ENCODE measurements at places on chromosomes 3 and 15.

DNA sequence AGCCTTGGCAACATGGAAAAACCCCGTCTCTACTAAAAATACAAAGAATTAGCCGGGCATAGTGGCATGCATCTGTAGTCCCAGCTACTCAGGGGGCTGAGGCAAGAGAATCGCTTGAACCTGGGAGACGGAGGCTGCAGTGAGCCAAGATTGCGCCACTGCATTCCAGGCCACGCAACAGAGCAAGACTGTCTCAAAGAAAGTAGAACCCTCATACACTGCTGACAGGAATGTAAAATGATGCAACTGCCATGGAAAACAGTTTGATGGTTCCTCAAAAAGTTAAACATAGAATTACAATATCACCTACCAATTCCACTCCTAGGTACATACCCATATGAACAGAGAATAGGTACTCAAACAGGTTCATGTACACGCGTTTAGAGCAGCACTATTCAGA lies 158.9 kb downstream of the TBC1D5 start:
- no peak for DNase-seq

- no peak for DNase-seq
Measured at GRCh38 chr3:123341-123740, 73.2 kb upstream of the CHL1 start.

- peak; percentile 49 for DNase-seq
Measured at GRCh38 chr3:52555056-52555455, 18.7 kb downstream of the UQCC5 start.

GRCh38 chr15:40389824-40390595 lies 7.5 kb downstream of the KNSTRN start:
- DNase-seq: no peak

DNA sequence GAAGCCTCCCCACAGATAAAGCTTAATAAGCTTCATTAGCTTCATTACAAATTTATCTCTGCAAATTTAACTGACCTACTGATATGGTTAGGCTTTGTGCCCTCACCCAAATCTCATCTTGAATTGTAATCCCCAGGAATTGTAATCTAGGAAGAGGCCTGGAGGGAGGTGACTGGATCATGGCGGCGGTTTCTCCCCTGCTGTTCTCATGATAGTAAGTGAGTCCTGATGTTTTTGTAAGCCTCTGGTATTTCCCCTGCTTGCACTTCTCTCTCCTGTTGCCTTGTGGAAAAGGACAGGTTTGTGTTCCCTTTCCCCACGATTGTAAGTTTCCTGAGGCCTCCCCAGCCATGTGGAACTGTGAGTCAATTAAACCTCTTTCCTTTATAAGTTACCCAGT lies 226.1 kb upstream of the TTC14 start:
- DNase-seq: no peak

DNA sequence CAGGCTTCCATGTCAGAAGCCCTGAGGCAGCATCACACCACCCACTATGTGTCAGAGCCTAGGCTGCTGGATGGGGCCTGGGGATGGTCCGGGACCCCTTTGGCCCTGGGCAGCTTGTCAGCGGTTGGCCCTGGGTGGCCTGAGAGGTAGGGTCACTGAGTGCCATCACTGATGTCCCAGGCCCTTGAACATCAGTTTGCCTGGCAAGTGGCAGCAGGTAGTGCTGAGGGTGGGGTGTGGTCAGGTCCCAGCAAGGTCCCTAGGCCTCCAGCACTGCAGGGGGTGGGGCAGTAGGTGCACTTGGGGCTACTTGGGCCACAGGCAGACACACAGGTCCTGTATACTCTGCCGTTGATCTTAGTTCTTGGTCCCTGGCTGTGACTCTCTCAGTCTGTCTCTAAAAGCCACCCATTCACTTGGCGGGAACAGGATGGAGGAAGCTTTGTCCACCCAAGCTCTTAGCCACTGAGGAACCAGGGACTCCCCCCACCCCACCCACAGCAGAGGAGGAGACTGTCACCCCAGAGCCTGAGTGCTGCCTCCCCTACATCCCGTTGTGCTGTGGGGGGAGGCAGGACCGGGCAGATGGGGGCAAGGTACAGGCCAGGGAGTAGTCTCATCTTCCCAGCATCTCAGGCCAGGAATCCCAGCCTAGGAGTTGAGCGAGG lies 5.8 kb downstream of the GNAI2 start:
- DNase-seq: no peak

GRCh38 chr3:157311633-157312375 lies 124.8 kb upstream of the PTX3 start:
- DNase-seq: peak; percentile 98

- DNase-seq: no peak
Measured at GRCh38 chr3:17075358-17075757, 190.6 kb downstream of the PLCL2 start.

DNA sequence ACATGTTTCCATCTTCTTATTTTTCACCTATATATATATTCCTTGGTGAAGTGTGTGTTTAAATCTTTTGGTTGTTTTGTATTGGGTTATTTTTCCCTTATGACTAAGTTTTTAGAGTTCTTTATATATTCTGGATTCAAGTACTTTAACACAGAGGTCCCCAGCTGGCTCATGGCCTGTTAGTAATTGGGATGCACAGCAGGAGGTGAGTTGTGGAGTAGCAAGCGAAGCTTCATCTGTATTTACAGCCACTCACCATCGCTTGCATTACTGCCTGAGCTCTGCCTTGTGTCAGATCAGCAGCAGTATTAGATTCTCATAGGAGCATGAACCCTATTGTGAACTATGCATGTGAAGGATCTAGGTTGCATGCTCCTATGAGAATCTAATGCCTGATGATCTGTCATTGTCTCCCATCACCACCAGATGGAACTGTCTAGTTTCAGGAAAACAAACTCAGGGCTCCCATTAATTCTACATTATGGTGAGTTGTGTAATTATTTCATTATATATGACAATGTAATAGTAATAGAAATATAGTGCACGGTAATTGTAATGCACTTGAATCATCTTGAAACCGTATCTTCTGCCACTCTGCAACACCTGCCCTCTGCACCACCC lies 151.6 kb downstream of the RSRC1 start:
- DNase-seq: no peak

- peak; percentile 68 for DNase-seq
Measured at GRCh38 chr15:58307313-58307961, 124.4 kb upstream of the LIPC start.

- peak; percentile 59 for DNase-seq
Measured at GRCh38 chr3:105518806-105519418, 152.2 kb downstream of the ALCAM start.

- no peak for DNase-seq
Measured at GRCh38 chr15:58336161-58336560, 95.6 kb upstream of the LIPC start.

DNA sequence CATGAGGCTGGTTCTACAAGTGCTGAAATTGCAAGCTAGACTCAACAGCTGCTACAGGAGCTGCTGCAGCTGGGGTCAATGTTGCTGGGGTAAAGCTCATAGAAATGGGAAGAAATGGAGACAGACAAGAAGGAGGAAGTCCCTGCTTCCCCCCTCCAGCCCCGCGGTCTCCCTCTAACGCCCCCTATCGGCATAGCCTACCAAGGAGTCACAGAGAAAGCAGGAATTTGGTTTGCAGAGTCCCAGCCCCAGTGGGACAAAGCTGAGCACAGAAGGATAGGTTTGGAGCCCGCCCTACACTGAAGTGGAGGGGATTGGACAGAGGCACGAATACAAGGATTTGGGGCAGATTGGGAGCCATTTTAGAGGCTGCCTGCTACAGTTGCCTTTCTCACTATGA lies 176.9 kb upstream of the ANKRD28 start:
- no peak for DNase-seq

DNA sequence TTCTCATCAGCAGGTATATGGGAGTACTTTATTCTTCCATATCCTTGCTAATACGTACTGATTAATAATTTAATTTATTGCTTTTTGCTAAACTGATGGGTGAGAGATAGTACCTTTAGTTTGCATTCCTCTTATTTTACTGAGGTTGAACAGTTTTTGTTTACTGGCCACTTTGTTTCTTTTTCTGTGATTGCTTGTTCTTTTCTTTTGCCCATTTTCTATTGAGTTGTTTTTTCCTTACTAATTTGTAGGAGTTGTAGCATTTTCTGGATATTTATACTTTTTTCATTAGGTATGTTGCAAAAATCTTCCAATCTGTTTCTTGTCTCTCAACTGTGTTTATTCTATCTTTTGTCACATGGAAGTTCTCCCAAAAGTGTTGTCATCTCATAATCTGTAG lies 4.8 kb downstream of the PDCD6IP start:
- DNase-seq: no peak

- no peak for DNase-seq
Measured at GRCh38 chr3:122151480-122151879, 32.0 kb upstream of the CASR start.

- peak; percentile 51 for DNase-seq
Measured at GRCh38 chr3:172680684-172681083, 30.2 kb downstream of the NCEH1 start.

GRCh38 chr3:72378287-72378686 lies 470.0 kb downstream of the SHQ1 start:
- DNase-seq: no peak

DNA sequence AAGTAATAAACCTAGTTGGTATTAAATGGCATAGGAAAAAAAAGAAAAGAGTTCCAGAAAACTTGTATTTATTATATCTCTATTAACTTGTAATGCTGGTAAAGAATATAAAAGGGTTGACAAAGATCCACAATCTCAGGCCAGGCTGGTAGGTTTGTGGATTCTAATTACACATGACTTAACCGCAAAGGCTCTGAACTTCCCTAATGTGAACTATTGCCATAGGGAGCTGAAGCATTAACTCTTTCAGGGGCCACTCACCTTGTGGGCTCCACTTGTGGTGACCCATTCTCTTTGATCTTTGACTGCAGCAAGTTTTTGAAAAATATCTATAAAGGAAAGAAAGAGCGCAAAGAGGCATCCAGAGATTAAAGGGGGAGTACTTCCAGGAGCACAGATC lies 58.5 kb downstream of the NEK10 start:
- no peak for DNase-seq

DNA sequence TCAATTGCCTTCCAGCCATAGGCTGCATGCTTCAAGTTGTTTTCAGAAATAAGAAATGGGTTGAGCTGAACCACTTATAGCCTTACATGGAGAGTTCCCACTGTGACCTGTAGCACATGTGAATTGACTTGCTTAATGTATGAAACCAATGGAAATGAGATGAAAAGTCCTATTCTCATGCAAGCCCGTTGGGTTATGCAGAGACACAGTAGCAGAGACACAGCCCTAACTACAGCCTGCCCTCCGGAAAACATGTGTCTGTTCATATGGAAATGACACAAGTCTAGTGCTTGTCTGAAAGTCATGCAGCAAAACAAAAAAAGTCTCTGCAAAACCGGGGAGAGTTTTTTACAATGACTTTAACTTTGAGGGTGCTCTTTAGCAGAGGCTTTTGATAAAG lies 14.5 kb downstream of the HIGD2B start:
- no peak for DNase-seq

DNA sequence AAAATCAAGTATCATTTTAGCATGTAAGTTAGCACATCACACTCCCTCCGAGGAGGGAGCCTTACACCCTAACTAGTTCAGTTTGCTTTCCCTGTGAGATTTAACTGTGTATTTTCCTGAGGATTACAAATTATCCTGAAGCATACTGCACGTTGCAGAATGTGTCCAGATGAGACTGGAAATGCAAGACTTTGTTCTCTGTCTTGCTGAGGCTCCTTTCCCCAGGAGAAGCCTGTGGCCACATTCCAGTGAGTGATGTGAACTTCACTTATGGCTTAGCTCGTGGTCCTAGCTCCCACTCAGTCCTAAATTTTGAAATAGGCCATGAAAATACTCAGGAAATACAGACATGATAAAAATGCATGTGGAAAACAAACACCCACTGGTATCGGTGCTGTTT lies 23.7 kb downstream of the PDZRN3 start:
- no peak for DNase-seq

GRCh38 chr3:184498986-184499606 lies 62.5 kb upstream of the EPHB3 start:
- DNase-seq: no peak
